AG09309 (cell line): ENCODE measurements at places on chromosomes 16 and 17.

- no peak for DNase-seq
Measured at GRCh38 chr16:80947239-80947638, 59.4 kb downstream of the CMC2 start.

DNA sequence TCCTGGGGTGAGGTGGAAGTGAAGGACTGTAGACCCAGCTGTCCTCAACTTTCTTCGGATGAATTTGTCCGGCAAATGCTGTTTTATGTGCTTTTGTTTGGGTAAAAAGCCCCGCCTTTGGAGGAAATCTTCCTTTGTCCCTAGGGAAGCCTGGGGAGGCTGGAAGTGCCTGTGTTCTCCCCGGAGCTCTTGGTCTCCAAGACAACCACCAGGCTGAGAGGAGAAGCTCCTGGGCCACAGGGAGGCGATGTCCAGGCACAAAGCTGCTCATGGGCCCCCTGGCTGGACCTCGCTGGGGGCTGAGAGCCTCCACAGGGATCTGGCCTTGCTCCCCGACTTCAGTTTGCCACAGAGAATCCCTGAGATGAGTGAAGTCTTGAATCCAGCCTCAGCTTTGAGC is 293.1 kb upstream of the N4BP1 start:
- DNase-seq: no peak

DNA sequence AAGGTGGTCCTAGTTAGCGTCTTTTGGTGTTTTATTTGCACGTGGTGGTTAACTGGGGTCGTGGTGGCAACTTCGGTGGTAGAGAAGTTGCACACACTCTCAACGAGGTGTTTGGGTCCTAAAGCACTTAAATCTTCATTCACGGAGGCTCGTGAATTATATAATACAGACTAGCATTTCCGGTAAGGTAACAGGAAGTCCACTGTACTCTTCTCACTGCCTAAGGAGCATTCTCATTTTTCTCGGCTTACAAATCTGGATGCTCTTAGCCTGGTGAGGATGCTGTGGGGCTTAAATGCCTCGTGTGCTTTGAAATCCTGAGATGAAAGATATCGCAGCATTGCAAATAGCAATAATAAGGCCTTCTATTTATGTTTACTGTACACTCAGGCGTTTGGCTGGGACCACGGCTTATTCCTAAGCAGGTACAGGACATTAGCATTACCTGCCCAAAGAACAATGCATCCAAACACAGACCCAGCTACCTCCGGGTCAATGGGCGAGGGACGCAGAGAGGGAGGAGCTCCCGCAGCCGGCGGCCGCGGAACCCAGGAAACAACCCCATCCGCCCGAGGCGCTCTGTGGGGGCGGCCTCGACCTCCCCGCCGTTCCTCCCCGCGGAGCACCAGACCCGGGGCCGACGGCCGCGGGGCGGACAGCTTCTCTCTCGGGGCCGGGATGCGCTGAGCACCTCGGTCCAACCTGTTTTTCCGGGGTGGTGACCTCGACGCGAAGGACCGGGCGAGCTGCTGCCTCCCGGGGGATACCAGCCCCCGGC is 856 bp downstream of the DNAJA2 start:
- DNase-seq: no peak

- DNase-seq: no peak
Measured at GRCh38 chr17:81169870-81170309, 3.9 kb upstream of the AATK start.

DNA sequence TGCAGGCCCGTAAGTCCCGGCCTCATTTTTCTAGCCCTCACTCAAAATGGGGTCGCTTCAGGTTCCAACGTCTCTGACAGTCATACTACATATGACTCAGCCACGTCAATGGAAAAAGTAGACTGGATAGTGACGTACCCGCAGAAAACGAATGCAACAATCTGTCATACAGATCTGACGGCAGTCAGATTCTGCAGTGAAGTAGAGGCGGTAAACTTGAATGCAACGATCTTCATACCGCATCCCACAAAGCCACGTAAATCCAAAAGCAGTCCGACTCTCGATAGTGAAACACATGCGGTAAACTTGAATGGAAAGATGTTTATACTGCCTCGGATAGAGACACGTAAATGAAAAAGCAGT is 38.4 kb upstream of the ARL4D start:
- peak; percentile 62 for DNase-seq

DNA sequence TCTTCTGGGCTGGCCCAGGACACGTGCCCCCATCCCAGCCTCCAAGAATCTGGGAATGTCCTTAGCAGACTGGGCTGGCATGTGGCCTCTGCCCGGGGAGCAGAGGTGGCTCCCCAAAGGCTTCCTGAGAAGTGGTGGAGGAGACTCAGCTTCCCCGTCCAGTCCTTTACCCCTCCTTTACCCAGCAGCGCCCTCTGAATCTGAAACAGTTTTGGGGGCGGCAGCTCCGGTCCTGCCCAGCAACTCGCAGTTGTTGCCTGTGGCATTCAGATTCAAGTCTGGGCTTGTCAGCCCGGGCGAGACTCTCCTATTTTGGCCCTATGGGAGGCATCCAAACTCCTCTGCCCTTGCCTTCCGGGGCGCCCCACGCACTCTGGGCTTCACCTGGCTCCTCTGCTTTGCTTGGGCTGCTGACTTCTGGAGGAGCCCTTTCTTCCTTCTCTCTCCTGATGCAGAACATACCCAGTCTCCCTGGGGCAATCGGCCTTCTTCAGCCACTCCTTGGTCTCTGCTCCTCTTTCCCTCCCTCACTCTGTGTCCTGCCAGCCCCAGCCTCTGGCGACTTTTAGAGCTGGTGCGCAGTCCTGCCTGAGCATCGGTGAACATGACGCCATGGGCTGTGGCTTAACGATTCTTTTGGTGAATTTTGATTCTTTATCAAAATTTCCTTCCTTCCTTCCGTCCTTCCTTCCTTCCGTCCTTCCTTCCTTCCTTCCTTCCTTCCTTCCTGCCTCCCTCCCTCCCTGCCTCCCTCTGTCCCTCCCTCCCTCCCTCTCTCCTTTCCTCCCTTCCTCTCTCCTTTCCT is 55.2 kb downstream of the CMIP start:
- DNase-seq: no peak

- DNase-seq: no peak
Measured at GRCh38 chr16:75371171-75371570, 62.1 kb downstream of the CFDP1 start.

DNA sequence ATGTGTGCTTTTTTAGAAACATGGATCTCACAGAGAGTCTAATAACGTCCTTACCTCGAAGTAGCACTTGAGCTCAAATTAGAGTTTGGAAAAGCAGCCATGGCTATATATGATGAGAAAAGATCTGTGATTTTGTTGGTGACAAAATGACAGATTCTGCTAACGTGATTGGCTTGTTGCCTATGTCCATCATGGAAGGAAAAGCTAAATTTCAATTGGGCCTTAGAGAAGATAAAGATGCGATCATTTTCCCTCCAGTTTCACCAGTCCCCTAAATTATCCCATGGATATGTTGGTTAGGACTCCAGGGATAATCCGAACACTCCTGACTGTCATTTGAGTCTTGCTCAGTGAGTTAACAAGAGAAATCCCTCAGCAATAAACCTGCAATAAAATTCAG is 175.8 kb downstream of the C16orf95 start:
- no peak for DNase-seq

DNA sequence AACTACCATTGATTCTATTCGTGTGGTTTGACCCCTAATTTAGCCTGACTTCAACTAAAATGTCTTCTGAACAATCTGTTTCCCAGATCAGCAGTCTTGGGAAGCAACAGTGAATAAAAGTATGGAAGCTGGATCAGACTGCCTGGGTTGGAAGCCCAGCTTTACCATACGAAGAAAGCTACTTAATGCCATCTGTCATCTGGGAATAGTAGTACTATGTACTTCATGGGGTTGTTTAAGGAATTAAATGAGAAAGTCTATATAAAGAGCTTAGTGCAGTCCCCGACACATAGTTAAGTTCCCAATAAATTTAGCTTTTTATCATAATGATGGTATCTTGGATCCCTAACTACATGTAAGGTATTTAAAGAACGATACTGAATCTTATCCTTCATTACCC is 151.5 kb upstream of the ERCC4 start:
- no peak for DNase-seq

GRCh38 chr16:79429381-79430190 is 171.0 kb downstream of the MAF start:
- no peak for DNase-seq

DNA sequence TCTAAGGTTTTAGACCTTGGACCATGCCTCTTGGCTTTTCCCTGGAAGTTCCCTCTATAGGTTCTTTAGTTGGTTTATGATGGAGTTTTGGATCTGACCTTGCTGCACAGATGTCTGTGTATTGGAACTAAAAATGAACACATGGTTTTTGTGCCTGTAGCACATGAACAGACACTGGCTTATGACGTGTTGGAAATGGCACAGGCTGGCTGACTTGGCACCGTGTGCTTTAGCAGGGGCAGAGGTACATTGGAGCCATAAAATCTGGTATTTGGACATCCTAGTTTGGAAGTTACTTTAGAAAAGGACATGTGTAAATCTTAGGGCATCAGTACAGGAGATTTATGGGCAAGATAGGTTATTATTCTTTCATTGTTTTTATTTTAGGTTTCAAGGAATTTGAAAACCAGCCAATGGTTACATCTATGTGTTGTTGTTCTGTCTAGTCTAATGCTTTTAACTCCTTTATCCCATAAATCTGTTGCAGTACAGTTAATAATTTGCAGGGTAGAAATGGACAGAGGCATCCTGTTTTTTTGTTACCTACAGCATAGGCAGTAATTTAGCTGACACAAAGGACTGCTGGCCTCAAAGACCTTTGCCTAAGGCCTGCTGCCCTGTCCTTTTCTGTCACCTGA is 6.0 kb downstream of the SOCS7 start:
- no peak for DNase-seq

GRCh38 chr17:19876529-19877161 is 8.9 kb upstream of the ULK2 start:
- DNase-seq: no peak

GRCh38 chr17:82734987-82735866 is at the start of gene FN3K:
Gene FN3K (plus strand): TSS chr17:82735615. CDS start chr17:82735637, 22 bp downstream.
- peak; percentile 17 for DNase-seq

- DNase-seq: no peak
Measured at GRCh38 chr17:65629234-65629690, 67.8 kb upstream of the AXIN2 start.

- no peak for DNase-seq
Measured at GRCh38 chr17:28357901-28358197, 522 bp upstream of the POLDIP2 start.

DNA sequence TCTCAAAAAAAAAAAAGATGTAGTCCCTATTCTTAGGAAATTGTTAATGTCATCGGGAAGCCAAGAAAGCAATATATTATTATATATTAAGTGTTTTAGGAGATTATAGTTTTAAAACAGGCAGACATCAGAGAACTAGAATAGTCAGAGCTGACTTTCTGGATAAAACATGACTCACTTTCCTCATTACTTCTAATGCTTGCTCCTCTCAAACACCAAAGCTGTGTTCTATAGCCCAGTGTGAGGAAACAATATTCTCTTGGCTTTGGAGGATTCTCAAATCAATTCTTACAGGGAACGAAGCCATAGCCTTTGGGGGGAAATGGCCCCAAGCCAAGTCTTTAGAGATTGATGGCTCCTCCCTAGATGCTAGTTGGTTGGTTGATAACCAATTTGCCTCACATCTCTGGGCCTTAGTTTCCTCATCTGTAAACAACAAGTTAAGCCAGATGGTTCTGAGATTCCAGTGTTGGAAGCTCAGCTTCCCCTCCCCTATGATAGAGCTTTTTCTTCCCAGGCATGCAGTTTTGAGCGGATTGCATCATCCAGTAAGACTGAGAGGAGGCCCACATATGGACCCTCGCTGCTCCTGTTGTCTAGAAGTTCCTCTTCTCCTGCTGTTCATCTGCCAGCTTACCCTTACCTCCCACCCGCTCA is 12.4 kb downstream of the NMT1 start:
- DNase-seq: no peak

DNA sequence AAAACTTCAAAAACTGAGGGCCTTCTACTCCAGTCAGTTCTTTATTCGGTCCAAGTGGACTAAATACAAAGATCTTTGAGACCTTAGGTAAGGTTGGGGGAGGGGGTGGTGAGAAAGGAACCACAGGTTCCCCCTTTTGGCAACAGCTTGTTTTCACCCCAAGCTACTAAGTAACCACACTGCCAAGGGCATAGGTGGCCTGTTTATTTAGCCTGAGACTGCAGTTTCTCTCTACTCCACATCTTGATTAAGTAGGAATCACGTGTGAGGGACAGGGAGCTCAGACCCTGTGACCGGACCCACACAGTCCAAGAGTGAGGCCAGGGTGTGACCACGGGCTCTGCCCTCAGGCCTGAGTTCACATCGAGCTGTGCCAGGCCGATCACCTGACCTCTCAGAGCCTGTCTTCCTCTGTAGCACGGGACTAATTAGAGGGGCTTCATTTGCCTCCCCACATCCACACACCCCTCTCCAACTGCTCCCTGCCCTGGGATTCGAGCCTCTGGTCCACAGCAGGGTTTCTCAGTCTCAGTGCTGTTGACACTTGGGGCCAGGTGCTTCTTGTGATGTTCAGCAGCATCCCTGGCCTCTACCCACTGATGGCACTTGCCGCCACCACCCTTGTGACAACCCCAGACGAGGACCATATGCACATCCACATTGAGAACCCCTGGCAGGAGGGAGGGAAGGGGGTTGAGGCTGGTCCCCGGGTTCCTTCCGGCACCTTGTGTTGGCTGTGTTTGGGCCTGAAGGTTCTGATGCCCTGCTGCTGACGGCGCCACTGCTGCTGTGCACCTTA is 17.8 kb downstream of the ST6GALNAC2 start:
- DNase-seq: no peak

DNA sequence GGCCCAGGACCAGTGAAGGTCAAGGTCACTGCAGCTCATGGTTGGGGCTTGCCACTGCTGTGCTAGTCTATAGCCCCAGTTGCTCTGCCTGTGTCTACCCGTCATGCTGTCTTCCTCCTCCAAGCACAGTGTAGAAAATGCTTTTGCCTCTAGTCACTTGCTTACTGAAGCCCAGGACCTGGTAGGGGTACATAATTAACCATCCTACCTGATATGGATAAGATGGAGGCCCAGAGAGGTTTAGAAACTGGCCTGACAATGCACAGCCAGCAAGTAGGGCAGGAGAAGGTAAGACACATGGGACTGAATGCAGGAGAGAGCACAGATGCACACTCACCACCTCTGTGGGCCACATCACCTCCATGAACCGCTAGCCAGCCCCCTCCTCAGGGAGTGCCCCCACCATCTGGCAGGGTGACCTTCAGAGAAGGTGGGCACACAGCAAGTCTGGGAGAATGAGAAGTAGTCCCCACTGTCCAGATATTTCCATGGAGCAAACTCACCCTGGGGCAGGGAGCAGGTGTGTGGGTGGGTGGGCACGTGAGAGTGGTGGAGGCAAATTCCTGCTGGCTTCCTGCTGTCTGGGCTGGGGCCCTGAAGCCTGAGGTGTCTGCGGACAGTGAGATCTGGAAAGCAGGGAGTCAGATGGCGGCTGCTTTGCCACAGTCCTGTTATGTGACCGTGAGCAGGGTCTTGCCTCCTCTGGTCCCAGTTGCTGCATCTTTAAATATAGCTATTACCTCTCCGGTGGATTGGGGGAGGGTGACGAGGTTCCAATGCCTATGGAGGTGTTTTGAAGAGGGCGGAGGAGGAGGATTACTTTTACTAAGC is 1.0 kb downstream of the CX3CL1 start:
- no peak for DNase-seq

DNA sequence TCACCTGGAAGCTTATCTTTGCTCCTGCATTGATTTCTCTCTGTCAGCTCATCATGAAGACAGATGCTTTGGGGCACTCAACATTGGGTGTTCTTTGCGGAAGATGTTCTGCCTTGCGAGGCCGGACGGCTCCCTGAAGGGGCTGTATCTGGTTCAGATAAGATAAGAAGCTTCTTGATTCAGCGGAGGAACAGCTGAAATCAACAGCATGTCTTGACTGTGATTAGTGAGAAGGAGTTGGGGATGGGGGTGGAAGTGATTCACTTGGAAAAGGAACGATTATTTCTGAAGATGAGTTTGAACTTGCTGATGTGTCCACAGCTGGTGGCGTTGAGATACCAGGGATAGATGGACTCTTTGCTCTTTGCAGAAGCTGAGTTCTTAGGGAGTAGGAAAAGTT is 126.9 kb upstream of the WSCD1 start:
- no peak for DNase-seq
